ENCODE measurements at places on chromosomes 12 and 14.
A peak's percentile ranks its signal among the peaks of the same experiment; 100 is the strongest.

- DNase-seq, result no peak
These were observed 638.3 kb upstream of the TMEM132C start for GRCh38 chr12:127628645-127629044.

GRCh38 chr14:101470266-101470665 is 91.0 kb upstream of the DIO3 start:
- DNase-seq, result no peak

DNA sequence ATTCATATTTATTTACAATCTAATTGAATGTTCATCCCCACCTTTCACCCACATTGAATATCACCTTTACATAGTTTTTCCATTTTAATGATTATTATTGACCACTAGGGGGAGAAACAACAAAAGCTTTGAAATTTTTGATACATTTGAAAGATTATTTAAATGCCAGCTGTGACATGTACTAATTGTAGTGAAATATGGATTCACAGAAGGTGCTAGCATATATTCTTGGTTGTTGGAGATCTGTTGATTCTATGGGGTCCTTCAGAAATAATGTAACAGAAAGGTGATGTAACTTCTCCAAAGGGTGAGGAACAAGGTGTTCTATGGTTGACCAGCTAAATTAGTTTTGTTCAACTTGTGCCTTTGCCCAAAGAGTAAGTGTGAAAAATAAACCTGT is 22.4 kb upstream of the GPR33 start:
- no peak for DNase-seq

DNA sequence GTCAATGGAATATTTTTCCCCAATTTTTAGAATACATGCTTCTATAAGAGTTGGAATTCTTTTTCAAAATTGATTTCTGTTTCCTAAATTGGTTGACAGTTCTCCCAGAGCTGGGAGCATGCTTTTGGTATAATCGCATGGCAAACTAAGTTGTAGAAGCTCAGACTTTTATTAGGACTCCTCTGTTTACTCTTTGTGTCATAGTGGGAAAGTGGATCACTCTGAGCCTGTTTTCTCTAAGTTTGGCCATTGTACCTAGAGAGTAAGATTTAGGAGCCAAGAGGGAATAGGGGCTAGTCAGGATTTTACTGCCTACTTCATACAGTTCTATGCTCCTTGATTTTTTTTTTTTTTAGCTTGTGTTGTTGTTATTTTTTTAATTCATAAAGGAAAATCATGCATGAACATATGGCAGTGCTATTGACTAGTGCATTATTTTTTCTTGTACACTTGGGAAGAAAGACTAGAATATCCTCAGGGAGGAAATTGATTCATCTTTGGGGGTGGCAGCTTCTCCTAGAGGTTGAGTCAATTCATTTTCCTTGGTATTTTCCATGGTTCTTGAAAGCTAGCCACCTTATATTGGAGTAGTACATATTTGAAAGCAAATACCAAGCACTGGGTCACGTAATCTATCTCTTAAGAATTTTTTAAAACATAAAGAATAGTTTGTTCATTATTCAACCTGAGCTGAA is 77.7 kb upstream of the TRAF3 start:
- no peak for DNase-seq

GRCh38 chr14:97866664-97867063 is 1069.5 kb downstream of the VRK1 start:
- no peak for DNase-seq

DNA sequence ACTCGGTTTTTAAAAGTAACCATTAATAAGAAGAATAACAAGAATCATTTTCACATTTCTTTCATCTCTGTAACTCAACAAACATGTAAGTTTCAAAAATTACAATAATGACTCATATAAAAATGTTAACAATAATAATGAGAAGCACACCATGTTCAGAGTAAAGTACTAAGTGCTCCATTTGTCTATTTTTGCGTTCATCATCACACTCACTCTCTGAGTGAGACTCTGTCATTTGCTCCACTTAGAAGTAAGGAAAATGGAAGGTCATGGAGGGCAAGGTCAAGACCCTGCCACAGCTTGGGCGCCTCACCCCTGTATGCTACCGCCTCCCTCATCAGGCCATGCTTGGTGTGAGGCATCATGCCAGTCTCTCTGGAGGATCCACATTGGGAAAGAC is 129.9 kb downstream of the TMEM30B start:
- no peak for DNase-seq

DNA sequence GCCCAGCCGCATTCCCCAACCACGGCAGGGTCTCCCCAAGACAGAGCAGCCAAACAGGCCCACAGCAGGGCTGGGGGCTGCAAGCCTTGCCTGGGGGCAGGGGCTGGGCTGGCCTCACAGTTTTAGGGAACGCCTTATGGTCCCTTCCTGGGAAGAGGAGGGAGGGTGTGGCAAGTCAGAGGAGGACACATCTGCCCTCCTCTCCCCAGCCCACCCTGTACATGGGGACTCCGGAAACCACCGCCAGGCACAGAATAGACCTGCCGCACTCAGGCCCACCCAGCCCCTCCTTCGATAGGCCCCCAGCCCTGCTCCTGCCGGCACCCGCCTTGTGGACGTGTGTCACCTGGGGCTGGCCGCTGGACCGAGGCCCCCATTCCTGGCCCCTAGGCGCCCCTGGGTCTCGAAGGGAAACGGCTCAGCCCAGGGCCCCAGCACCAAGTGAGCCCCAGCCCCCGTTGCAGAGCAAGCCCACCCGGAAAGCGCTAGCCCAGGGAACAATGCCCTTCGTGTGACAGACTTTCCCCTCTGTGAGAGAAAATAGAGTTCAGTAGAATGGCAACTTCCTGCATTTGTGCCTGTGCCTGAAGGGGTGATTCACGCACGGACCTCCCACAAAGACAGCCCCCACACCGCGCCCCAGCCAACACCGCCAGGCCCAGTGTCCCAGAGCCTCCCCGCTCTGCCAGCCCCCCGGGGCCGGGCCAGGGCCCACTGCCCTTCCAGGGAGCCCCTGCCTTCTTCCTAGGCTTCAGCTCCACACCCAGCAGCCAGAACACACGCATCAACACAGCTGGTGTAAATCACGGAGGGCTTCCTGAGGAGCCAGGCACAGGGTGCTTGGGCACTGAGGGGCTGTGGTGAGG is 12.0 kb upstream of the NUDT14 start:
- no peak for DNase-seq

- no peak for DNase-seq
These were observed 273.1 kb downstream of the PCNX1 start for GRCh38 chr14:71180397-71180796.

GRCh38 chr14:22304326-22304725 is 284.7 kb downstream of the DAD1 start:
- DNase-seq, result no peak

GRCh38 chr12:21183721-21184275 is 52.8 kb downstream of the SLCO1B1 start:
- no peak for DNase-seq

- DNase-seq, result no peak
These were observed 32.9 kb upstream of the SPTLC2 start for GRCh38 chr14:77649326-77649725.

DNA sequence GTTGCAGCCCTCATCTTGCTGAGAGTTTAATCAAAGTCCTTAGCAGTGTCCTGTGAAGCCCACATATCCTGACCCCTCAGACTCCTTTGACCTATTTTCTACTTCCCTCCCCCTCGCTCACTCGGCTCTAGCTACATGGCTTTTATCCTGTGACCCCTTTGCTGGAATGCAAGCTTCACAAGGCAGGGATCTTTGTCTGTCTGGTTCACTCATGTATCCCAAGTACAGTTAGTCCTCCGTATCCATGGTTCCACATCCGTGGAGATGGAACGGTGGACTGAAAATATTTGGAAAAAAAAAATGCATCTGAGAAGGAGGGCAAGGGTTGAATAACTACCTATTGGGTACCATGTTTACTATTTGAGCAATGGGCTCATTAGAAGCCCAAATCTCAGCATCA is 173.8 kb downstream of the BCAT1 start:
- DNase-seq, result no peak

DNA sequence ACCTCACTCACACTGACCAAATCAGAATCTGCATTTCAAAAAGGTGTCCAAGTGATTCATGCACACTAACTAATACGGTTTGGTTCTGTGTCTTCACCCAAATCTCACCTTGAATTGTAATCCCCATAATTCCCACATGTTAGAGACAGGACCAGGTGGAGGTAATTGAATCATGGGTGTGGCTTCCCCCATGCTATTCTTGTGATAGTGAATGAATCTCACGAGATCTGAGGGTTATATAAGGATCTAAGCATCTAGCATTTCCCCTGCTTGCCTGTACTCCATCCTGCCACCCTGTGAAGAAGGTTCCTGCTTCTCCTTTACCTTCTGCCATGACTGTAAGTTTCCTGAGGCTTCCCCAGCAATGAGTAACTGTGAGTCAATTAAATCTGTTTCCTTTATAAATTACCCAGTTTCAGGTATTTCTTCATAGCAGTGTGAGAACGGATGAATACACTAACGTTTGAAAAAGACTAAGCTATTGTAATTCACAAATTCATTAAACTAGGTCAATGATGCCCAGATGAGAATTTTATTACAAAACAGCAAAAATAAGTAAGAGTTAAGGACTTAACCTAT is 759.1 kb downstream of the GALC start:
- no peak for DNase-seq

DNA sequence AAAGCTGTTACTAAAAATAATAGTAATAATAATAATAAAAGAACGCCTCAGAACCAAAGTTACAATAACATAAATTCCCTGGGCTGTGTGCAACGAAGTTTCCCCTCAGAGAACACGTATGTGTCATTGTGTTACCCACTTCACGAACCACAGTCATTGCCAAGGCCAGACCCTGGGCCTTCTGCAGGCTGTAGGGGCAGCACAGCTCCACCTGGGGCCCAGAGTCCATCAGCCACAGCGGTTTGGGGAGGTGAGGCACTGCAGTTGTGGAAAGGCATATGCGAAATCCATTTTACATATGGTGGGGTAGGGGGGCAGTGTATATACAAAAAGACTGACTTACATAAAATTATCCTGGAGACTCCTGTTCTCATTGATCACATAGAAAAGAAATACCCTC is 56.1 kb downstream of the ESR2 start:
- no peak for DNase-seq

DNA sequence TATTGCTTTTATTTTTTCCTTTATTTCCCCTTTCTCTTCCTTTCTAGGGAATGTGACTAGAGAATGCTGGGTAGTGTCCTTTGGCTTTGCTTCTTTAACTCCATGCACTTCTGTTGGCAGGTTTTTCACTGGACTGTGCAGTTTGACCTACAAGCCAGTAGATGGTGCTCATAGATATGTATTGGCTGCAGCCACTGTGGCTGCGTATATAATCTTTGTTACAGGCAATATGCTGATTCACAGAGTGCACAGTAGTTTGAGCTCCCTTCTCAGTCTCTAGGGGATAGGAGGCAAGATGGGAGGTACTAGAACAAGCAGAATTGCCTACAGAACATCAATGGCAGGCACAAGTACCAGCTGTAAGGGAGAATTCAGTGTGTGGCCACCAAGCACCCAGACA is 503.5 kb downstream of the LRFN5 start:
- no peak for DNase-seq

DNA sequence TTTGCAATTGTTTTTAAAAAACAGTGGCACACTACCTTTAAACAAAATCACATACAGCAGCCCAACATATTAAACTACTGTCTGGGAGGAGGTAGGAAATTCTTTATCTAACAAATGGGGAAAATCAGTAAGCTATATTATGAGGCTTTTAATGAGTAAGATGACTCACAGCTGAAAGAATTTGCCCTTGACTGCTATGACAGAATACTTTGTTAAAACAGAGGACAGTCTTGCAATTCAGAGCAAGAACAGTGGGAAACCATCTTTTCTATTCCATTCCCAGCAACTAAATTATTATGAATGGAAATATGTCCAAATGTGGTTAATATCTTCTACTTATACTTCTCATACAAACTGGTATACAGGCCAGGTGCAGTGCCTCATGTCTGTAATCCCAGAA is 49.2 kb upstream of the SGPP1 start:
- DNase-seq, result no peak

DNA sequence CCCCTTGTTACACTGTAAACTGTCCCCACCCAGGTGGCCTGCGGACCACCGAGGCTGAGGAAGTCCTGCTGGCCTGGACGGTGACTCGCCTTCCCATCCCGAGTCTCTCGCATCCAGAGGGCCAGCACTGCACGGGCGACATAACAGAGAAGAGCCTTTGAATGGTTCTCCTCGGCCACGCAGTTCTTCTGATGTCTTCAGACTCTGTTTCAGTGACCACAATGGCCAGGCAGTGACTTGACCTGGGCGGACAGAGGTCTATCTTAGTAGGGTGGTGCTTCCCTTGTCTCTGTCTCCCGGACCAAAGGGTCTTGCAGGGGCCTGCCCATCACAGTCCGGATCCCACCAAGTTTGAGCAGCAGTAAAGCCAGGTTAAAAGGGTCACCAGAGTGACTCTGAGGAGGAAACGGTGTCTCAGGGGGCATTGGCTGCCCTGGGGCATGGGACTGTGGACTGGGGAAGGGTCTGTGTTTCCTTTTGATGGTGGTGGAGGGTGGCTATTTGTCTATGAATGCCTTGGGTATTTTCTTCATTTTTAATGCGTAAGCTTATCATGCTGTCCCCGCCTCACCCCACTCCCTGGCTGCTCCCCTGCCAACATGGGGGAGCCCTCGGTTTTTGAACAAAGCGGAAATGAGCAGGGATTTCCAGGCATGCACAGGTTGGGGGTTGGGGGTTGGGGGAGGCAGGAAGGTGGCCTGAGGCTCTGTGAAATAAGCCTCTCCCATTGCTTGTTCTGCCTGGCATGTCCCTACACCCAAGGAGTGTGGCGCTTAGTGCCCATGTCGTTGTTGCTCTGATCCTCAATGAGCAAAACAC is 10.3 kb downstream of the KRT85 start:
- no peak for DNase-seq

- DNase-seq, result no peak
These were observed 493 bp downstream of the HOXC5 start for GRCh38 chr12:54033106-54033979.

DNA sequence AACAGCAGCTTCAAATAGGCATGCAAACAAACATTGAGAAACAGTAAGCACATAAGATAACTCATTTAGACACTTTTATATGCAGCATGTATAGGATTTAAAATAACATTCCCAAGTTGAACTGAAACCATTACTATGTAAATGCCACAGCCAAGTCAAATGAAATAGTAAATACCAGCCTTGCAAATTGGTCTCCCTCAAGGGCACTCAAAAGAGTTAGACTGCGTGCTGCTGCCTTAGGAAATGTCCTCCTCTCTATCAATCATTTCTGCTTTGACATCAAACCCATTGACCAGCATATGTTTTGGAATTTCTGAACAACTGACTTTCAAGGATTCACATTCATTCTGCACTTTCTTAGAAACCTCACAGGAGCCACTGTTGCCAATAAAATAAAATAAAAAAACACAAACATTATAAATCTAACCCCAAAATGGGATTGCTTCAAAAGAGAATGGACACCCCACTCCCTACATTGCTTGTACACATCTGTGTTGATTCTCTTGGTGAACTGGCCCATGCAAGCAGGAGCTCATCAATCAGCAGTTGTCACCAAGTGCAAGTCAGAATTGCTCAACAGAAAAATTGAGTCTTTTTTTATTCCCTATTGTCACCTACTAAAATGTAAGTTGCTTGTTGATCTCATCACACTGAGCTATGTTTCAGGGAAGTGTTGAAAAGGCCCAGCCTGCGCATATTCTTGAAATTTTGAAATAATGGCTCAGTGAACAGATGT is 256.2 kb downstream of the DAD1 start:
- DNase-seq, result no peak

- peak; percentile 28 for DNase-seq
These were observed 48.5 kb upstream of the CSRP2 start for GRCh38 chr12:76927170-76927784.

- DNase-seq, result no peak
These were observed 7.7 kb downstream of the WSB2 start for GRCh38 chr12:118053071-118053985.

- no peak for DNase-seq
These were observed 249.3 kb upstream of the KRR1 start for GRCh38 chr12:75760573-75761294.
